ENCODE measurements at places on chromosomes 5 and 9. TPM values are rescaled to one million over a fixed set of nuclear protein-coding genes. Genes with fewer than 3 reads are reported as not detected.

DNA sequence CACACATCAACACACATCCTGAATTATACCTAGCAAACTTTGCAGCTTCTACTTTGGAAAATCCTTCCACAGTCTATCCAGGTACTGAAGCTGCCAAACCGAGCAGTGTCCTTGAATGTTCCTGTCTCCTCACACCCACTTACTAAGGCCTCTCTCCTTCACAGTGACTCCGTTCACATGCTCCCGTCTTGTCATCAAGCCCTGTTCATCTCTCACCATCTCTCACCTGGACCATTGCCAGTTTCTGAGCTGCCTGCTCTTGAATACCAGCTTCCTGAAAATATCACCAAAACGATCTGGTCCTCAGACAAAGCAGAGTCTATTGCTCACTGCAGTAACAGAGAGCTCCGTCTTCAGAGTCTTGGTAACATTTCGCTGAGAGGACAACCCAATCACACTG lies 57.4 kb downstream of the GCNT1 start:
- peak; percentile 12 for DNase-seq

- DNase-seq = no peak
Measured at GRCh38 chr5:39697881-39698280, 273.1 kb upstream of the DAB2 start.

GRCh38 chr9:128175726-128176125 lies 15.6 kb downstream of the CIZ1 start:
- no peak for DNase-seq

The MEIKIN gene
- total RNA-seq = not detected

The PSAT1 gene
- total RNA-seq = 7.5 TPM

The LECT2 gene
- not detected for total RNA-seq

The F2RL1 gene
- 30.0 TPM for total RNA-seq
